ENCODE measurements at places on chromosomes 11 and 22.

GRCh38 chr11:125351033-125351867 lies 144.8 kb downstream of the FEZ1 start:
- no peak for DNase-seq

GRCh38 chr11:116644941-116645305 lies 127.9 kb downstream of the BUD13 start:
- peak; percentile 13 for DNase-seq

- no peak for DNase-seq
Measured at GRCh38 chr11:115219376-115219775, 284.8 kb downstream of the CADM1 start.

GRCh38 chr11:110376711-110377324 lies 52.9 kb upstream of the FDX1 start:
- DNase-seq = no peak

DNA sequence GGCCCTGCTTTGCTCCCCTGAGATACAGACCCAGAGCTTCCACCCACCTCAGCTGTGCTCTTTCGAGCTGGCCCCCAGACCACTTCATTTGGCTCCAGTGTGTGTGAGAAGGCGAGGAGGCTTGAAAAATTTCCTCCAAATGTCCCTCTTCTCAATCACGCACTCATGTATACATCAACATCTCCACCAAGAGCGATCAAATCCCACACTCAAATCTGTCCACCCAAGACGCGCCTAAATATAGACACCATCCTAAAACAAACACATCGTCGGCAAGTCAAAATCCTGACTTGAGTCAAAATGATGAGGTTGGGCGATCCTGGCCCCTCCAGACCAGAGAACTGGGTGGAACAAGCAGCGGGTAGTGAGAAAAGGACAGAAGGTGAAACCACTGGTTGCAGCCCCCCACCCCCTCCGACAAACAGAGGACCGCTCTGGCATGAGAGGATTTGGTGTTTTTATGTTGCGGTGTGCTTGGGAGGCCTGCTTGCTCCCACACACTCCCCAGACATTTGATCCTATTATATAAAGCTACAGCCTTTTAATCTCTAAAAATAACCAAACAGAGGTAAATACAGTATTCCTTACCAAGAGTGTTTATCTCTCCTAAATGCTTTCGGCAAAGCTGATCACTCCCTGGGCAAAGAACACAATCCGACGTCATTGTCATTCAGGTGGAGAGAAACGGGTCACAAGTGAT lies 10.2 kb downstream of the MN1 start:
- DNase-seq = no peak

DNA sequence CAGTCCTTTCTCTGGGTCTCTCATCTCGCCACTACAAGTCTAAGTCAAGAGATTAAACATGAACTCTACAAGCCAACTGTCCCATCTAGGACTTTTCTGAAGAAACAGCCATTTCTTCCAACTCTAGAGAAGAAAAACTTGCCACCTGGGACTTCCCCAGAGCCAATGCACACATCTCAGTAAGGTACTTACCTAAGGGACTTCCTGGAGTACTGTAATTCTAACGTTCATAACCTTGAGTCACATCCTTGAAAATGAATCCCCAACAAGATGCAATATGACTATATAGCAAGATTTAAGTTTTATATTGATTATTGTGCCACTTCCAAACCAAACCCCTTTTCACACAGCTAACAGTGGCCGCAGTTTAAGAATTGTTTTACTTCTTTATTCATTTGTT lies 11.9 kb upstream of the ISX start:
- DNase-seq = no peak

GRCh38 chr11:27184458-27185312 lies 144.1 kb downstream of the BBOX1 start:
- DNase-seq = no peak
